ENCODE measurements at places on chromosomes 4 and X.

DNA sequence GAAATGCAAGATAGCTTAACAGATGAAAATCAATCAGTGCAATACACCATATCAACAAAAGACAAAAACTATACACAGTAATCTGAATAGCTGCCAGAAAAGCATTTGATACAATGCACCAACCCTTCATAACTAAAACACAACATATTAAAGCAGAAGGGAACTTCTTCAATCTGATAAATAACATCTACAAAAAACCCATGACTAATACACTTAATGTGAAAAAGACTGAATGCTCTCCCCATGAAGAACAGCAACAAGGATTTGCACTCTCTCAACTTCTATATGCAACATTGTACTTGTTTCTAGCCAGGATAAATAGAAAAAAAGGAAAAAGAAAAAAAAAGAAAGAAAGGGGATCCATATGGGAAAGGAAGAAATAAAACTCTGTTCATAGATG is 139.7 kb downstream of the RBM47 start:
- no peak for DNase-seq

GRCh38 chr4:84167564-84167963 is 331.5 kb downstream of the NKX6-1 start:
- DNase-seq: no peak

GRCh38 chrX:84170931-84171330 is 17.1 kb downstream of the RPS6KA6 start:
- no peak for DNase-seq

GRCh38 chrX:1449823-1450149 is 2.9 kb downstream of the ASMTL start:
- no peak for DNase-seq

DNA sequence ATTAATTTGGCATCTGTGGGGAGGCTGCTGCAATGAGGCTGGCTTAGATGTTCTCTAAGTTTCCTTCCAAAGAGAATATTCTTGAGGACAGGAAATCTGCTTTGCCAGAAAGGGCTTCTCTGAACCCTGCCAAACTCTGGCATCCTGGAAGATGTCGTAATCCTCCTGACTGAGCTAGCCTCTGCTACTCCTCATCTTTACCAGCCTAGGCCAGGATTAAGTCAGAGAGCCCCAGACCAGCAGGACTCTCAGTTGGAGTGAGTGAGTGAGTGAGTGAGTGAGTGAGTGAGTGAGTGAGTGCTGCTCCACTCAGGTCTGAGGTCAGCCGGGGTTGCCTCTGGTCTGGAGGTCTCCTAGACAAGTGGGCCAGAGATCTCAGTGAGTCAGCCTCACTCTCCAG is 104.9 kb upstream of the SOD3 start:
- DNase-seq: no peak

DNA sequence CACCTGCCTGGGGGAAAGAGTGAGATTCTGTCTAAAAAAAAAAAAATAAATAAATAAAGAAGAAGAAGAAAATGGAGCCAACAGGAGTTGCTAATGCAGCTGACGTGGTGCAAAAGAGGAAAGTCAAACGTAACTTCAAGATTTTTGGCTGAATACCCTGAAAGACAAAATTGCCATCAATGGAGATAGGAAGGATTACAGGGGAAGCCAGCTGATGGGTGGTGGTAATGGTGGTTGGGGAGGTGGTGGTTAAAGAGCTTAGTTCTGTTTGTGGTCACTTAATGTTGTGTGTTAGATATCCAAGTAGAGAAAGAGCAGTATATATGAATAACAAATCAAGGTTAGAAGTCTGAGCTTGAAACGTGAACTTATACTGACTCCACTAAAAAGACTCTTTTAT is 225.4 kb downstream of the ARHGAP24 start:
- DNase-seq: no peak

GRCh38 chr4:110055158-110055768 is 142.6 kb downstream of the EGF start:
- DNase-seq: no peak

DNA sequence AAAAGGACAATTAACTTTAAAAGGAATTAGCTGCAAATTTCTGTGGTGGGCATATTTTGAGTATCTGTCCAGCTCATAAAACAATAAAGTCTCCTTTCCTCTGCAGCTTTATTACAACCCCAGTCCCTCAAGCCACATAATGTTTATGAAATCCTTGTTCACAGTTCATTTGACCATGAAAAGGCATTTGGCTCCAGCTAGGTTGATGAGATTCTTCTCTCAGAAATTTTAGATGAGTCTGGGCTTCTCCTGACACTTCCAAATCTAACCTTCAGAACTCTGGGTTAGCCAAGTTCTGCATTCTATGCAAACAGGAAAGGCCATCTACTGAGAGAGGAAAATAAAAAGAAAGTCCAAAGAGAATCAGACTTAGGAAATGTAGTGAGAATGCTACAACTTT is 156.8 kb downstream of the GRXCR1 start:
- no peak for DNase-seq

DNA sequence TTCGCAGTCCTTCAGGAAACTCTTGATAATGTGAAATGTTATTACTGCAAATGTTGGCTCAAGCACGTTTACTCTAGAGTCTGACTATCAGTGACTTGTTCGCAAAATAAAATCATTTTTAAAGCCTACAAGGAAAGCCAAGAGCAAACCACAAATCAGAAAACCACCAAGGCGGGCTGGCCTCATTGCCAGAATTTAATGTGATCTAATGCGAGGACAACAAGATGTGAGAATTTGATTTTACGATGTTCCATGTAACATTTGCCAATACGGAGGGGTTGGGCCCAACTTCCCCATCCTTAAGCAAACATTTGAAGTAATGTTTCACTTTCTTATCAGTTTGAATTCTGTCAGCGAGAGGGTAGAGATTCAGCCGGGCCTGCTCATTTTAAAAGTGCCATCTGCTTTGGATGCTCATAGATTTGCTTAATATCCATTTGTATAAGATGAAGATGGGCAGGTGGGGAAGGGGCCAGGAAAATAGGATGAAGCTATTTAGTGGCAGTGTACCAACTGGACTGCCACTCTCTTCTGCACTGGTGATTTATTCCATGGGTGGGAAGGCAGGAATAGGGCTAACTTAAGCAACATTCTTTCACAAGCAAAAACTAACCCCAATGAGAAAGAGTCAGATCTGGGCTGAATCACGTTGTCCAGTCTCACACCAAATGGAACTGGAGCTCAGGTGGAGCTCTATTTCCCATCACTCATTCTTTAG is 225.3 kb downstream of the ANAPC10 start:
- no peak for DNase-seq

DNA sequence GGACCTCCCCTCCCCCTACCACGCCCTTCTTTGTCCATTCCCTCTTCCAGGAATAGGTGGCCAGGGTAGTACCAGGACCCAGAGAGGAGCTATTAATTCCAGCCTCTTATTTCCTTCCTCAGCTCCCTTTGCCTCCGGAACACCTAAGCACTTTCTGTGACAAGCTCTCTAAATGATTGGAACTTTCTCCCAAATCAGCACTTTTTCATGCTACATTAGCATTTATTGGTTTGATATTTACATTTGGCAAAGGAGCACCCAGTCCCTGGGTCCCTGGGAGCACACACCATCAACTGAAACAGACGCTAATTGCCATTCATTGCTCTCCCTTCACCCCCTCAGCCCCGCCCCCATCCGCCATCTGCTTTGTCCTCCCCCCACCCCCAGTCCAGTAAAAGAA is 182.0 kb upstream of the BCOR start:
- no peak for DNase-seq
